NCI-H1436 treated with DMSO at 0.1 percent for 48 hours (cell line): ENCODE measurements at places on chromosomes 3 and 15.

- no peak for DNase-seq
These were observed 268.1 kb upstream of the CRBN start for GRCh38 chr3:3447641-3448040.

DNA sequence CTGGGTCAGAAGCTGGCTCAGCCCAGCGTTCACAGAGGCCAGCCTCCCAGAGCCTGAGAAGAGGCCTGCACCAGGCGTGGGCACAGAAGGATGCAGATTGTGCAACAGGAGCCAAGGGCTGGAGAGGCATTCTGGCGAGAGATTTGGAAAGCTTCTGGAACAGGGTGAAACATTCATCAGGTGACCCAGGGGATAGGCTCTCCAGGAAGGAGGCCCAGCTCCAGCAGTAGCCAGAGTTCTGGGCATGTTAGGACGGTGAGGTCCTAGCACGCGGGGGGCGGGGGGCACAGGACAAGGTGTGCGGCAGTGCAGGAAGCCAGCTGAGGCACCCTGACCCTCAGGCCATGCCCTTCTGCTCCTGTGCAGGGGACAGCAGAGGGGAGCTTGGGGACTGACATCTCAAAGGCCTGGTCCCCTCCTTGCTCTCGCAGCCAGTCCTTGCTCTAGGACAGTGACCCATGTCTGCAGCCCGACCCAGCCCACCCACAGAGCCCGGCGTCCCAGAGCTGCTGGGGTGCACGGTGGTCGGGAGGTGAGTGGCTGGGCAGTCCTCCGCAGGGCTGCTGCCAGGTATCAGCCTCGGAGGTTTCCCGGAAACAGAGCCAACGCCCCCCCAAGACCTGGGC is 111.7 kb upstream of the KLF13 start:
- DNase-seq = no peak

- DNase-seq = no peak
These were observed 13.3 kb downstream of the MYO5A start for GRCh38 chr15:52515343-52515742.

DNA sequence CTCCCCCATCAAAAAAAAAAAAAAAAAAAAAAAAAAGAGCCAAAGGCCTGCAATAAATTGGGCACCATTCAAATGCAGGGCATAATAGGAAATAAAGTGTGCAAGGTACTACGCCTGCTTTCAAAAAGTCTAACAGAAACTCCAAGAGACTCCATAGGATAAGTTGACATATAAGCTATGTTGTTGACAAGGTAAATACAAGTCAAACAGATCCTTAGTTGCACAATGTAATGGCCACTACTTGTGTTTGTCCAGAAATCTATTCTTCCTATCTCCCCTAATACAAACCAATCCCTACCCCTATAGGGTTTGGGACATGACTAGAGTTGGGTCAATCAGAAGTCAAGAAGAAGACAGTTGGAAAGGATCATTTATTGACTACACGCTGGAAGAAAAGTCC is 16.0 kb downstream of the MAP4 start:
- DNase-seq = no peak

DNA sequence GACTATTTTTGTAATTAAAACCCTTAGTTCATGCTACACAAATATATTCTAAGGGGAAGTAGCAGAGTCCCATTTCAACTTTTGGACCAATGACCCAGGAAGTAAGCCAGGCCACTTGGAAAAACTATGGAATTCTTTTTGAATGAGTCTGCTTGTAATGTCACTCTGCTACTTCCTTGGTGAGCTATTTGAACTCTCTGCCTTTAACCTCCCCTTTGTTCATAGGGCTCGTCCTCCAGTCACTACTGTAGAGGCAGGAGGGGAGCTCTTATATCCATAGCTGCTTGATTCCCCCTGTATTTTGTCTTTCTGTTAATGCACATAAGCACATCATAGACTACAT is 119.6 kb downstream of the UACA start:
- DNase-seq = no peak

GRCh38 chr3:130841357-130841756 is 52.5 kb upstream of the ATP2C1 start:
- no peak for DNase-seq

DNA sequence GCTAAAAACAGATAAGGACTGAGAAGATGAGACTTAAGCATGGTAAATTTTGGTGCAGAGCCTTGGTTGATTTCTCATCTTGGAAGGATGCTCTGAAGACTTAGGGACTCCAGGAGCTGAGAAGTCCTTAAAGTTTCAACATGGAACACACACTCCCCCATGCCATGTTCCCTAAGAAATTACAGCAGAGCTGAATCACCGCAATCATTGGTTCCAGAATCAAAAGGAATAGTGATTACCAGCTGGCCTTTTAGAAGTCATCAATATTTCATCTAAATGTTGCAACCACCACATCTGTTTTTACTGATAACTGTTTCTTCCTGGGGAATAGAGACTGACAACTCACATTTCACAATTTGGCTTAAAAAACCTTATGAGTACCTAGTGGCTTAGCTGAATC is 229.3 kb downstream of the MINAR1 start:
- DNase-seq = no peak

GRCh38 chr15:63072023-63072650 is 29.6 kb downstream of the TPM1 start:
- DNase-seq = no peak

DNA sequence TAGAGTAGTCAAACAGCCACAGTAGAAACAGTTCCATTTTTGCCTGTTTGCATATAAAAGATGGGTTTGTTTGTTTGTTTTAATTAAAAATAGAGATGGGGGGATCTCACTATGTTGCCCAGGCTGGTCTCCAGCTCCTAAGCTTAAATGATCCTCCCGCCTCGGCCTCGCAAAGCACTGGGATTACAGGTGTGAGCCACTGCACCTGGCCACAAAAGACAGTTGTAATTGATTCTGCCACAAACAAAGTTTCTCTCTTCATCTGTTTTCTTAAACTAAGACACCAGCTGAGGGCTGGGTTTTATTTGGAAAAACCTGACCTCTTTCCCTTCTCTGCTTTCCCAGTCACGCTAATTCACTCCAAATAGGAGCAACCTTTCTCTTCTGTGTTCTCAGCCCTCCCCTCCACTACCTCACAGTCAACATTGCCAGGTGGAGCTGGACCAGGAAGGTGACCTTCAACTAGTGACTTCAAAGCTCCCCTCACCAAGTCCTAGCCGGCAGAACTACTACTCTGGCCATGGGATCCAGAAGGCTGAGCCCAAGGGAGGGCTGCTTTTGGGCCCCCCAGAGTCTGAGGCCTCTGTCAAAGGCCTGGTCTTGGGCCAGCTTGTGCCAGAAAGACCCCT is 1.5 kb upstream of the IDH2 start:
- no peak for DNase-seq

GRCh38 chr3:80553211-80553610 is 785.4 kb upstream of the ROBO1 start:
- no peak for DNase-seq

DNA sequence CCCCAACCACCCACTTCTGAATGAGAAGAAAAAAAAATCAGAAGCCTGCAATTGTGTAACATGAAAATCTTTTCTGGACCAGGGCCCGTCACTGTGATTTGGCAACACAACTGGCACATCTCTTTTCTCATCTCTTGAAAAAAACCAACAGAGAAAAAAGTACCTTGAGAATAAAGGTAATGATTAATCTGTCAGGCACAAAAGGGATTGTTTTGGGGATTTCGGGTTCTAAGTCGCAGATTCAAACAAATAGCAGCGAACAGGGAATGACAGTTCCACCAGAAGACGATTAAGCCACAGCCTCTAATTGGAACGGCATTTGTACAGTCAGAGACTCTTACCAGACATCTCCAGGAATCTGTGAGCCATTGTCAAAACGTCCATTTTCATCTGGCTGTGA is at the start of gene AQP9:
AQP9 (plus strand) TSS at position 276 of the 400 bp plus-strand sequence. CDS start 185 bp downstream, outside the sequence.
- no peak for DNase-seq

DNA sequence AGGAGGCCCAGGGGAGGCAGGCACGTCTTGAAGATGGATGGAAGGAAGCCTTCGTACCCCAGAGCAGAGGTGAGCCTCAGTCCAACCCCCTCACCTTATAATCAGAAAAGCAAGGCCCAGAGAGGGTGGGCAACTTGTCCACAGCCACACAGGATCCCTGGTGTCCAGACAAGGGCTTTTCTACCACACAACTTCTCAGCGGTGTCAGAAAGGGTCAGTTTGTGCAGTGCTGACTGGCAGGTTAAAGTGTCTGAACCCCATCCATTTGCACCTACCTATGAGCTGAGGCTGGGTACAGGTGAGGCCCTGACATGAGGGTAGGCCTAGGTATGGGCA is 8.6 kb downstream of the IGDCC3 start:
- no peak for DNase-seq

DNA sequence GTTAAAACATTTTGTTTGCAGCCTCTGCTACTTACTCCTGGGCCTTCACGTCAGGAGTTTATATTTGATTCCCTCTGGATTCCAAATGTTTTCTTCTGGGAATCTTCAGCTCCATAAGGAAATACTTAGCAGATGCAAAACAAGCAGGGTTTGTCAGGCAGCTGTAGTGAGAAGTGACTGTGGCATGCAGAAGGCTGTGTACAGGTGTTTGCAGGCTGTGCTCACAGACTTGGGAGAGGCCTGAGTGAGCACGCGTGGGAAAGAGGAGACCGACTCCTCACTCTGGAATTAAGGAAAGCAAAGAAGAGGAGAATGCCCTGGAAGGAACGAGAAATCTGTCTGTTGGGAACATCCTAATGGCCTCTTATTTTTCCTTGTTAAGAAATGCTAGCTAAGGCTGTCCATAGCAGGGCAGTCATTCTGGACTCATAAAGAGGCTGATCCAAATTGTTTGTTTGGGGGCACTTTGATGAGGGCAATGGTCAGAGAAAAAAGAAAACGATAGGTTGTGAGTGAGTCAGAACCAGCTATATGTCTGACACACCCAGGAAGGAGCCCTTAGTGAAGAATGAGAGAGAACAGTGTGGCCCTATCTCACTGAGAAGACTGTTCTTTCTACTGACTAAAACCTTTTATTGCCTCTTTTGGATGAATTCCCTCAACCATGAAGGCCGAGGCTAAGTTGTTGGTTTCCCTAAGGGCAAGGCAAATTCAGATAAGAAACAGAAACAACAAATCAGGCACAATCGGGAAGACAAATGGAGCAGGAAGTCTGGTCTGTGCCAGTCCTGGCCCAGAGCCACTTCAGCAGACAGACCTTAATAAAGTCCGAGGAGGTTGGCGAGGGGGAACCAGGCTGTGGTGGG is 82.6 kb downstream of the TGFBR2 start:
- no peak for DNase-seq

DNA sequence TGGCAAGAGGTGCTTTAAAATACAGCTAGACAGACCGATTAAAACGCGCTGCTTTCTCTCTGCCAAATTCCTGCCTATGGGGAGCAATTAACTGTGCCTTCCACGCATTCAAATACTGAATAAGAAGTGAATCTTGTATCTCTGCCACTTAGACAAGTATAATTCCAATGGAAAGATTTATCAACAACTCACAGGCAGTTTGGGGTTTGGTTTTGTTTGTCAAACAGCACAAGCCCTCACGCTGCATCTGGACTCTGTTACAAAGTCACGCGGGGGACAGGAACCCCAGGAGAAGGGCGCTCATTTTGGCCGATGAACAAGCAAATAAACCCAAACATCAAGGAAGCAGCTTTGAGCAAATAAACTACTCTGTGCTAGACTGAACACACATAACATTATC is 61.8 kb upstream of the TMCO5A start:
- no peak for DNase-seq

DNA sequence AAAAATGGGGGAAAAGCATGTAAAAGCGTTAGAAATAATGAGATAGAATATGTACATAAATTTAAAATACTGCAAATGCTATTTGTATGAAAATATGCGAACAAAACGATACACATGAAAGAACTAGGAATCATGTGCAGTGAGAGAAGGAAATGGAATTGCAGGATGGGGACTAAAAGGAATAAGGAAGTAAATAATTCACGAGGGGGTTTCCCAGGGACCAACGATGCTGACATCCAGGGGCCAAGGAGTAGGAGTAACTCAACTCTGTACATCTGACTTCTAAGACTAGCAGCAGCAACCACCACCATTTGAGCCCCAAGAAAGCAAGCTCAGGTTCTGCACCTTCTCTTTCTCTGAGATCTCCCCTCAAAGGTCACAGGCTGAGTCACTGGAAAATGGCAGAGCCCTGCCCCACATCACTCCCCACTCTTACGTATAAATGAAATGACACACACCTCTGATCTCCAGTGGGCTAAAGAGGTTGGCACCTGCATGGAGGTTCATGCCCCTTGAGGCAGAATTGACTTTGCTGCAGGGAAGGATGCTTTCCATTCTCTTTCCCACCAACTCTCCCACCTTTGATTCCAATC is 100.0 kb upstream of the DLG1 start:
- DNase-seq = no peak

GRCh38 chr3:154427685-154428285 is 2.2 kb downstream of the GPR149 start:
- no peak for DNase-seq

GRCh38 chr3:189272500-189273119 is 100.8 kb downstream of the TPRG1 start:
- DNase-seq = peak; percentile 56

DNA sequence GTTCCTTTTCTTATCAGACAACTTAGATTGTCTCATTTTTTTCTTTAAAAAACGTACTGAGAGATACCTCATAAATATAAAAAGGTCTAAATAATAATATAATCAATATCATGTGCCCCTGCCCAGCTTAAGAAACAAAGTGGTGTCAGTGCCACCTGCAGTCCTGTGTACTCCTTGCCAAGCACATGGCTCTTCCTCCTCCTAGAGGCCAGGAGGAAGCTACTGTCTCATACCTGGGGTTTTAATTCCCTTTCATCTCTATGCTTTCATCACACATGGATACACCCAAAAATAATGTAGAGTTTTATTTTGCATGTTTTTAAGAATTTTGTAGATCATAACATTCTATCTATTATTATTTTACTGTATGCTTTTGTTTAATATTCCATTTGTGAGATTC is 98.6 kb upstream of the C15orf61 start:
- DNase-seq = no peak

DNA sequence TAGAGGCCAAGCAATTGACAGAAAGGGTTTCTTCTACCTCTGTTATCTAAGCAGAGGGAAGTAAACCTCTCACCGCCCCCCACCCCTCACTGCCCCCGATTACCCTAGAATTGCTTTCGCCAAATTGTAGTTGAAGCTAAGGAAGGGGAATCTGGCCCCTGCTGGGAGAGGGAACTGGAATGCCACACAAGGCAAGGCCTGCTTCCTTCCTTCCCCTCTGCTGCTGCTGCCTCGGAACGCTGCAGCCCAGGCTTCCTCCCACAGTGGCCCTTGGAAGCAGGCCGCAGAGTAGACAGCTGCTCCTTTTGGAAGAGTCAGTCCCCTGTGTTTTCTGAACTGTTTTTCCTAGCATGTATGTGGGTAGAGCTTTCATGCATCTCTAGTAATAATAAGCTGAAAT is 21.6 kb downstream of the RLBP1 start:
- DNase-seq = no peak

- no peak for DNase-seq
These were observed 8.5 kb downstream of the PFKFB4 start for GRCh38 chr3:48548126-48548525.

DNA sequence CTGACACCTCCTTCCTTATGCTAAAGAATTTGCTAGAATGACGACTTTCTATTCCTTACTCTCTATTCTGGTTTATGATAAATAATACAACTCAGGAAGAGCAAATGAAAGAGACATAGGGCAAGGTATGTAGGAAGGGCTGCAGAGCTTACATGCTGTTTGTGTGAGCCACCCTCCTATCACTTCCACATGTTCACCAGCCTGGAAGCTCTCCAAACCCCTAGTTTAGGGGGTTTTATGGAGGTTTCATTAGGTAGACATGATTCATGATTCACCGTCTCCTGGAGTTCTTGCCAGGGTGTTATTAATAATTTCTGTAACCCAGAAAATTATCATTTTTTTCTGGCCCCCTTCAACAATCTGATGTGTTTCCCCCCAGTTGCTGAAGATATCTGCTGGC is 172.1 kb upstream of the COL8A1 start:
- DNase-seq = no peak
